KBM-7 (cell line): ENCODE measurements at places on chromosomes 12 and 14.
A peak's percentile ranks its signal among the peaks of the same experiment; 100 is the strongest.

- DNase-seq: no peak
Measured at GRCh38 chr14:28952666-28953065, 186.1 kb downstream of the FOXG1 start.

DNA sequence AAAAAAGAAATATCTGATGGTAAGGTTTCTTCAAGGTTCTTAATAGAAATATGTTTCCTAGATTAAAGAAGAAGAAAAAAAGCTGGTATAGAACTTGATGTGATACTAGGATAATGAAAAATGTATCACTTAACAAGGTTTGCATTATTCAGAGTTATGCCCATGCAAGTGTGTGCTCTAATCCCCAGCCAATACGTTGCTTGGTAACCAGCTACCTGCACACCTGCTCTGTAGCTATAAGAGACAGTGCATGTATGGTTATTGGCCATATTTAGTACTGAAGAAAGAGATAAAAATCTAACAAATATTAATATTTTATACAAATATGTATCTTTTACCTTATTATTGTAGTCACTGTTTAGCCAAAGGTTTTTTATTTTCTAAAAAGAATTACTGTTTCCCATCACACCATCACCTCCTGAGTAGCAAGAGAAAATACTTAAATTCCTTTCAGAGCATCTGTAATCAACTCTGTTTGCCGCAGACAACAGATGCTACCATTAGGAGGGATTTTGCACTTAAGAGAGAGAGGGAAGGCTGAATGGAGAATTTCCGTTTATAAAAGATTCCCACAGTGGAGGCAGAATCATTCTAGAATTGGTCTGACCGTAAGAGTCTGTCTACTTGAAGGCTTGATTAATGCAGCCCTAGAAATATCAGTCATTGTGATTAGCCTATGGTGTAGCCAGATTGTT is 115.6 kb downstream of the NEDD1 start:
- DNase-seq: no peak

DNA sequence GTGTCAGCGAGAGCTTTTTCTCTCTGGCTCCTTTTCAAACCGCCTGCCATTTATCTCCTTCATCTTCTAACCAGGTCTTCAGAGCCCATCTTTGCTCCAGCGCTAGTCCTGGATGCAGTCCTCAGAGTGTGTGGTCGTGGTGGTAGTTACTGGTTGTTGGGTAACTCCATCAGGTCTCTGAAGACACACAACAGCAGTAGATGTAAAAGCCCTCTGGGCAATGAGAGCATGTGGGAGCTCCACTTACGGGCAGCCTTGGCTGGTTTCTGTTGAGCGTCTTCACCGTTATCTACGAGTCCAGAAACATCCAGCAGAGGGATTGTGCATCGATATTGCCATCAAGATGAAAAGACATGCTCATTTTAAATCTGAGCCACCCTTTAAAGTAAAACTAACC is 61.2 kb downstream of the FBXL14 start:
- DNase-seq: peak; percentile 57

DNA sequence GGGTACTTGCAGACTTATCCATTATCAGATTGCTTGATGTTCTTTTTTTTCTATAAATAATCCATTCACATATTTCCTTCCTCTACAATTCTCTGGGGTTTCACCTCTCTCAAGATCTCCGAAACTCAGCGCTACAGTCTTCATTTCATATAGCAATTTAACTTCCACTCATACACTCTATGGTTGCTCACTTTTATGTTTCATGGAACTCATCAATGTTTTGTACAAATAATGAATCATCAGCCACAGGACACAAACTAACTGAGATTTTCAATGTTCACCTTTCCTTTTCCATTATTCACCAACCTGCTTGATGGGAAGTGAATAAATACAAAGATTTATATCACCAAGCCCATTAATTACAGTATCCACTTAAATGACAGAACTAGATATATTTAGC is 534.7 kb downstream of the LRFN5 start:
- DNase-seq: no peak

- no peak for DNase-seq
Measured at GRCh38 chr12:105278043-105278697, 42.2 kb upstream of the APPL2 start.

GRCh38 chr12:92661269-92661668 is 41.5 kb upstream of the PLEKHG7 start:
- DNase-seq: no peak

- DNase-seq: no peak
Measured at GRCh38 chr12:66716522-66716921, 37.6 kb upstream of the GRIP1 start.

GRCh38 chr14:103762541-103762940 is 46.9 kb downstream of the ZFYVE21 start:
- DNase-seq: peak; percentile 82

GRCh38 chr12:116654226-116654743 is 83.6 kb downstream of the SPRING1 start:
- DNase-seq: no peak

- DNase-seq: no peak
Measured at GRCh38 chr12:109734219-109735000, 20.8 kb downstream of the FAM222A start.

- no peak for DNase-seq
Measured at GRCh38 chr12:98121963-98122362, 393.4 kb upstream of the TMPO start.

DNA sequence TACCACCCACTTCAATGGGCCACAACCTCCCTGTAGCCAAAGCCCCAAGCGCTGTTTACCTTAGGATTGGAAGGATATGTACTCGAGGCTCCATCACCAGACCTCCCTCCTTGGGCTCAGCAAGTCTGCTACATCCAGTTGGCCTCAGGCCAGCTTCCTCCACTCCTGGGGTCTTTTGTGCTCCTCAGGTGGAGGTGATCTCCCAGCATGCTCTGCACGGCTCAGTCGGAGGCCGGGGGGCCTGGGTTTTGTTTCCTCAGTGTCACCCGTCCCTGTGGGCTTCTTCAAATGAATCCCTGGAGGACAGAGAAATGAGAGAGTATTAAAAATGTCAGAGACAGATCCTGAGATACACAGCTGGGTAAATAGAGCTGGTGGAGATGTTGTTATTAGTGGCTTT is 723.1 kb upstream of the TBX3 start:
- DNase-seq: no peak
